A549 treated with dexamethasone at 1 μM for 4 hours (cell line): ENCODE measurements at places on chromosomes 6 and 20. TPM values are rescaled to one million over a fixed set of nuclear protein-coding genes. Genes with fewer than 3 reads are reported as not detected.

Gene ME1
- total RNA-seq, result 37.5 to 43.4 TPM (median 39.0 TPM) in 5 replicates

Gene ULBP3
- total RNA-seq, result 2.7 to 5.5 TPM (median 5.2 TPM) in 5 replicates

Gene F13A1
- 0.12 TPM in 1 of 5 replicates, not detected in the others for total RNA-seq

Gene PAK5
- not detected in 5 replicates for total RNA-seq

Gene ARFGEF3
- total RNA-seq, result 0.40 to 0.66 TPM (median 0.54 TPM) in 5 replicates

Gene MOCS1
- total RNA-seq, result 2.0 to 3.3 TPM (median 2.7 TPM) in 5 replicates

Gene CGAS
- total RNA-seq, result 3.3 to 4.5 TPM (median 4.1 TPM) in 5 replicates

Gene FOXS1
- total RNA-seq, result 0.13 to 0.44 TPM (median 0.34 TPM) in 5 replicates

Gene PPP1R14C
- total RNA-seq, result 3.1 to 3.7 TPM (median 3.5 TPM) in 5 replicates

Gene SOBP
- total RNA-seq, result 0.62 to 1.3 TPM (median 1.0 TPM) in 5 replicates

Gene GJA10
- total RNA-seq, result not detected in 5 replicates

Gene MYLK2
- total RNA-seq, result 0.27 to 0.78 TPM (median 0.46 TPM) in 5 replicates

Gene PRICKLE4
- total RNA-seq, result 0.33 to 1.1 TPM (median 0.78 TPM) in 5 replicates

Gene BCAS1
- 0.44 to 0.69 TPM (median 0.64 TPM) in 5 replicates for total RNA-seq

Gene CD93
- total RNA-seq, result 0.02 TPM in 1 of 5 replicates, not detected in the others

Gene RIPK1
- total RNA-seq, result 12.0 to 13.8 TPM (median 12.5 TPM) in 5 replicates

Gene XRN2
- total RNA-seq, result 92.8 to 107 TPM (median 102 TPM) in 5 replicates

Gene PI16
- not detected in 5 replicates for total RNA-seq

Gene RNF144B
- 0.15 to 0.51 TPM (median 0.29 TPM) in 5 replicates for total RNA-seq

Gene MMUT
- 6.0 to 7.6 TPM (median 6.4 TPM) in 5 replicates for total RNA-seq

Gene POPDC3
- 21.5 to 24.5 TPM (median 23.6 TPM) in 5 replicates for total RNA-seq

Gene CSTF1
- 35.4 to 37.5 TPM (median 37.2 TPM) in 5 replicates for total RNA-seq

Gene TUBB2A
- total RNA-seq, result 83.9 to 100 TPM (median 95.5 TPM) in 5 replicates

Gene WFDC5
- total RNA-seq, result not detected in 5 replicates

Gene BTNL2
- not detected in 5 replicates for total RNA-seq

Gene NRSN1
- not detected in 5 replicates for total RNA-seq
